A673 (cell line): ENCODE measurements at places on chromosomes 4 and X.

DNA sequence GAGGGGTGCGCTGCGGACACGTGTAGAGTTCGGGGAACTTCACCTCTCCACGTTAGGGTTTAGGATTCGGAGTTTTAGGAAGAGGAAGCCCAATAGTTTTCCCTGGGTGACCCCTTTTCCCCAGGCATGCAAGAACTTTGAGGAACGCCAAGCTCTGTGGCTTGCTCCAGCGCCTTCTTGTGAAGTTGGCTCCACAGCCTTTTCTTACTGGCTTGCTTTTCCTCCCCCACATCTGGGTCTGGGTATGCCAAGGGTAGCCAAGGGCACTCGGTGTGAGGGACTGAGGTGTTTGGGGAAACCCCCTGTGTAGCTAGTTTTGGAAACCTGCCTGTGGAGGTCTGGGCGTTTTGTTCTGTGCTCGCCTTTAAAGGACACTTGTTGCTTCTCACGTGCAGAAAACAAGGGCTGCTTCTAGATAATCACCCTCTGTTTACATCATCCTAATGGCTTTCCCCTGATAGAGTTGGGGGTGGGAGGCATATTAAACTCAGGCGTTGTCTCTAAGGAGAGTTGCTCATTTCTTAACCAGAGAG is 746 bp downstream of the EDNRA start:
- peak overlapping the region; percentile 67 for H3K4me3 ChIP-seq
- peaks cover 6% of the 10 kb centered on the region for H3K4me1 ChIP-seq
- DNase-seq = peak; percentile 31
- no peaks in the 10 kb centered on the region for H3K27me3 ChIP-seq
- no peaks in the 10 kb centered on the region for H3K36me3 ChIP-seq

DNA sequence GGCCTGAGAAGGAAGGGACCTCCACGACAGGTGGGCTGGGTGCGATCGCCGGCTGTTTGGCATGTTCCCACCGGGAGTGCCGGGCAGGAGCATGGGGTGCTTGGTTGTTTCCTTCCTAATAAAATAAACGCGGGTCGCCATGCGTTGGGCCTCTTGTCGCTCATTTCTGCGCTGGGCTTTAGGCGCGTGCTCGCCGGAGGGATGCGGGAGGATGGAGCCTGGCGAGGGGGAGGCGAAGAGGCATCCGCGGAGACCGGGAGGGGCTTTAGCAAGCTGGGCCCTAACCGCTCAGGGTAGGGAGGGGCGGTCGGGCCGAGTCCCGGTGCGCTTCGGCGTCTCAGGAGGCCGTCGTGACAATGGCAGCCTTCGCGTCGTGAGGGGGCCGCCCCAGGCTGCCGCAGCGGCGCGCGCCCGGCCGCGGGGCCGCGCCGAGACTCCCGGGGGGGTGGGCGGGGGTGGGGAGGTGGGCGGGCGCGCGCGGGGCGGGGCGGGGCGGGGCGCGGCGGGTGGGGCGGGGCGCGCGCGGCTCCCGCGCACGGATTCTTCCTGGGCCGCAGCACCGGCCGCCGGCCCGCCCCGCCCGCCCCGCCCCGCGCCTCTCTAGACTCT is 476 bp upstream of the GDI1 start:
- no peaks in the 10 kb centered on the region for H3K27me3 ChIP-seq
- peaks cover 21% of the 10 kb centered on the region for H3K36me3 ChIP-seq
- DNase-seq = peak; percentile 43

GRCh38 chr4:184349283-184350039 is 124.9 kb downstream of the IRF2 start:
- no peak overlapping the region for H3K4me3 ChIP-seq
- H3K27me3 ChIP-seq = no peaks in the 10 kb centered on the region
- DNase-seq = no peak
- H3K27ac ChIP-seq = no peak overlapping the region
- H3K4me1 ChIP-seq = peaks cover 35% of the 10 kb centered on the region
- H3K36me3 ChIP-seq = no peaks in the 10 kb centered on the region

GRCh38 chr4:185394568-185395237 is 1.0 kb downstream of the LRP2BP start:
- H3K27me3 ChIP-seq = no peaks in the 10 kb centered on the region
- no peaks in the 10 kb centered on the region for H3K36me3 ChIP-seq
- H3K4me3 ChIP-seq = peak overlapping the region; percentile 62
- no peak overlapping the region for H3K27ac ChIP-seq
- peaks cover 18% of the 10 kb centered on the region for H3K4me1 ChIP-seq

- no peaks in the 10 kb centered on the region for H3K27me3 ChIP-seq
- DNase-seq = no peak
- no peaks in the 10 kb centered on the region for H3K36me3 ChIP-seq
- peaks cover 1% of the 10 kb centered on the region for H3K4me1 ChIP-seq
- no peak overlapping the region for H3K27ac ChIP-seq
These were observed 100.9 kb upstream of the ATP6AP2 start for GRCh38 chrX:40479777-40480318.

DNA sequence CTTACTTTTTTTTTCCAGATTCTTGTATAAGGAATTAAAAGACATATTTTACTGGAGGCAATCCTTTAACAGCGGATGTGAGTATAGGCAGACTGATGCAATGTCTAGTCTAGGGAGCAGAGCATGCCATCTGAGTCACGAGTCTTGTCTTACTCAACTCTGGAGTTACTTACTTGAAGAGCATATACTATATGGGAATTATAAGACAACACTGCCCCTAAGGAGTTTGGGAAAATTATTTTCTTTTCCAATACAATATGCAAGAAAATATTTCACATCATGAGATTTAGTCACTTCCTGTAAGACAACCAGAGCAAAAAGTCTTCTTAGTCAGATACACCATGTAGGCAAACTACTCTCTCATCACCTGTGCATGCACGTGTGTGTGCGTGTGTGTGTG is 537.3 kb upstream of the FTHL17 start:
- H3K4me3 ChIP-seq = no peak overlapping the region
- DNase-seq = no peak
- no peaks in the 10 kb centered on the region for H3K36me3 ChIP-seq
- H3K4me1 ChIP-seq = no peaks in the 10 kb centered on the region
- no peaks in the 10 kb centered on the region for H3K27me3 ChIP-seq
- H3K27ac ChIP-seq = no peak overlapping the region

DNA sequence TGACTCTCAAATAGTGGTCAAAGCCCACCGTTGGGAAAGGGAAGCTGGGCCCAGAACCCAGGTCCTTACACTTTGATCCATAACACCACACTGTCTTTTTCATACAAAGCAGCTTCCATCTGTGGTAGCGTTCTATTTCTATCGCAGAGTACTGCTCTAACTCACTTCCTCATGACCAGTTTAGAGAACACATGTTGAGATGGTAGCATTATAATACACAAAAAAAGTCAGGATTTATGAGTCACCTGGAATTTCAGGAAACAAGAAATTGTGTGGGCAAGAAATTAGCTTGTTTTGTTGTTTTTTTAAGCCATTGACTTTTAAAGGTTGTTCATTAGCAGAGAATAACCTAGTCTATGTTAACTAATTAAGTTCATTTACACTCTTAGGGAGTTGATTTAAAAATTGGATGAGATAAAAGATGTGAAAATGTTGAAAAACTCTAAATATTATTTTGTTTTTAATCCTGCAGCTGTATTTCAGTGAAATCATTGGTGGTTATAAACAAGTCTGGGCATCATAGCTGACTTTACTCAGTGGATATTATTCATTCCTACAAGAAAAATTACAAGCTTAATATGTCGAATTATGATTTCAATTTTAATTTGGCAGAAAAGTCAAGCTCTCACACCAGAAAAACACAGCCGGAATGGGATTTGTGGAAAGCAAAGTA is 1011.1 kb upstream of the HS3ST1 start:
- H3K4me3 ChIP-seq = no peak overlapping the region
- no peaks in the 10 kb centered on the region for H3K4me1 ChIP-seq
- H3K27ac ChIP-seq = no peak overlapping the region
- DNase-seq = no peak
- H3K27me3 ChIP-seq = no peaks in the 10 kb centered on the region
- no peaks in the 10 kb centered on the region for H3K36me3 ChIP-seq

DNA sequence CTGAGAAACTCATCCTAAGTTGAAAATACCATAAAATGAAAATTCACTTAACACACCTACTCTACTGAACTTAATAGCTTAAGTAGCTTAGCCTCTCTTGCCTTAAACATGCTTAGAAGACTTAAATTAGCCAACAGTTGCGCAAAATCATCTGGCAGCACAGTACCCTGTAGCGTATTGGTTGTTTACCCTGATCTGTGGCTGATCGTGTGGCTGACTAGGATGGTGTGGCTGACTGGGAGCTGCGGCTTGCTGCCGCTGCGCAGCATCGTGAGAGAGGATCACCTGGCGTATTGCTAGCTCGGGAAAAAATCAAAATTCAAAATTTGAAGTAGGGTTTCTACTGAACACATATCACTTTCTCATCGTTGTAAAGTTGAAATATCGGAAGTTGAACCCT is 6.3 kb downstream of the RUFY3 start:
- H3K27ac ChIP-seq = no peak overlapping the region
- peak; percentile 51 for DNase-seq
- H3K36me3 ChIP-seq = no peaks in the 10 kb centered on the region
- no peaks in the 10 kb centered on the region for H3K27me3 ChIP-seq
- no peaks in the 10 kb centered on the region for H3K4me1 ChIP-seq

DNA sequence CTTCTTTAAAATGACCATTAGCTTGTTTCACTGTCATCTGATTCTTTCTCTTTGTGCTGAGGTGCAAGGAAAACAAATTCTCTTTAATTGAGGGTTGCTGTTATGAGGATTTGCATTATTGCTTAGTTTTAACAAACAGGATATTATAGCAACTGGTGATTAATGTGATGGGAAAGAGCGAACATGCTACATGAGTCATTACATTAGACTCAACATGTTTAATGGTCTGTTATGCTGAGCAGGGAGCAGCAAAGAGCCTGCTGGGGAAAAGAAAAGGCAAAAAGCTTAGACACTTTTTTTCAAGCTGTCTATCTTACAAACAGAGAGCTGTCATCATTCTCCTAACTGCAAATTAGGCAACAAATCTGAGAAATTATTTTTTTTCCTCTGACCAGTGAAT is 230.5 kb upstream of the LCORL start:
- H3K4me1 ChIP-seq = no peaks in the 10 kb centered on the region
- H3K27me3 ChIP-seq = no peaks in the 10 kb centered on the region
- no peak overlapping the region for H3K4me3 ChIP-seq
- no peaks in the 10 kb centered on the region for H3K36me3 ChIP-seq
- no peak overlapping the region for H3K27ac ChIP-seq

DNA sequence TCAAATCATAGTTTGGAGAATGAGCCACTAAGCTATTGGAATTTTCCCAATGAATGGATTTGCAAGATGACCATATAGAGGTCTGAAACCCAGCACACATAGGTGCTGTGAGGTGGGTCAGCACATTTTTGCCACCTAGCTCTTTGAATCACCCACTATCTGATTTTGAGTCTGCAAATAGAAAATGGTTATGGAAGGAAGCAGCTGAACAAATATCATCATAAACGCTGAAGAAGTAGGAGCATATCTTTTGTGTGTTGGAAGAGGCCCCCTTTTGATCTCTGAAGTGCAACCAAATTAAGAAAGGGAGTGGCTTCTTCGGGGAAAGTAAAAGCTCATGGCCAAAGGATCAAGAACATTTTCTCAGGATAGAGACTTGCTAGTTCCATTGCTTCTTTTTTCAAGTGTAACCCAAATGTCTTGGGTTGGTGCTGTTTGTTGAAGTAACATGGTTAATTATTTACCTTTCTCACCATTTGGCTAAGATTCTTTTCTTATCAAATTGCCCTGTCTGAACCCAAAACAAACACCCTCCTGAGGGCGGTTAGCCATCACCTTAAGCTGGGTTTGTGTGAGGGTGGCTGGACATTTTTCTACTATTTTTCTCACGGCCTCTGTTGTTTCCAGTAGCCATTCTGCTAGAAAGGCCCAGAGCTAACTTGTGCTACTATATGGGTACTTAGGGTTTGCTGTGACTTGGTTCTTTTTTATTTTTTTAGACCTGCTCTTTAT is 18.4 kb upstream of the SORBS2 start:
- DNase-seq = no peak
- no peak overlapping the region for H3K4me3 ChIP-seq
- no peak overlapping the region for H3K27ac ChIP-seq
- no peaks in the 10 kb centered on the region for H3K4me1 ChIP-seq

- H3K27me3 ChIP-seq = no peaks in the 10 kb centered on the region
- peak overlapping the region; percentile 19 for H3K4me3 ChIP-seq
- DNase-seq = no peak
These were observed 2.1 kb upstream of the RHOH start for GRCh38 chr4:40194602-40195161.

GRCh38 chrX:38095971-38096529 is 89.7 kb downstream of the SYTL5 start:
- DNase-seq = no peak
- no peaks in the 10 kb centered on the region for H3K27me3 ChIP-seq
- H3K4me3 ChIP-seq = no peak overlapping the region
- peaks cover 17% of the 10 kb centered on the region for H3K36me3 ChIP-seq
